ENCODE measurements at places on chromosomes 13 and 19. TPM values are rescaled to one million over a fixed set of nuclear protein-coding genes. Genes with fewer than 3 reads are reported as not detected.

SYT3 gene
- total RNA-seq, result 1.9 TPM

TRAPPC6A gene
- total RNA-seq, result 54.3 TPM

BEST2 gene
- total RNA-seq, result 1.4 TPM

RGCC gene
- 4.5 TPM for total RNA-seq

ZNF606 gene
- total RNA-seq, result 23.4 TPM
